LHCN-M2 (cell line): ENCODE measurements at places on chromosomes 13 and 19.
A peak's percentile ranks its signal among the peaks of the same experiment; 100 is the strongest.

DNA sequence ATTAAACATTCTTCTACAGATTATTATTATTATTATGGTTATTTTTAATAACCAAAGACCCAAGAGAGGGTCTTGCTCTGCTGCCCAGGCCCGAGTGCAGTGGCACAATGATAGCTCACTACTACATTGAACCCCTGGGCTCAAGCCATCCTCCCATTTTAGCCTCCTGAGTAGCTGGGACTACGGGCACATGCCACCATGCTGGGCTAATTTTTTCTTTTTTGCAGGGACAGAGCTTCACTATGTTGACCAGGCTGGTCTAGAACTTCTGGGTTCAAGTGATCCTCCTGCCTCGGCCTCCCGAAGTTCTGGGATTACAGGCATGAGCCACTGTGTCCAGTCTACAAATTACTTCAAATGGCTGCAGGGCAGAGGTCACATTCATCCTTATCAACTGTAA is 179.8 kb downstream of the KCNRG start:
- DNase-seq = no peak

DNA sequence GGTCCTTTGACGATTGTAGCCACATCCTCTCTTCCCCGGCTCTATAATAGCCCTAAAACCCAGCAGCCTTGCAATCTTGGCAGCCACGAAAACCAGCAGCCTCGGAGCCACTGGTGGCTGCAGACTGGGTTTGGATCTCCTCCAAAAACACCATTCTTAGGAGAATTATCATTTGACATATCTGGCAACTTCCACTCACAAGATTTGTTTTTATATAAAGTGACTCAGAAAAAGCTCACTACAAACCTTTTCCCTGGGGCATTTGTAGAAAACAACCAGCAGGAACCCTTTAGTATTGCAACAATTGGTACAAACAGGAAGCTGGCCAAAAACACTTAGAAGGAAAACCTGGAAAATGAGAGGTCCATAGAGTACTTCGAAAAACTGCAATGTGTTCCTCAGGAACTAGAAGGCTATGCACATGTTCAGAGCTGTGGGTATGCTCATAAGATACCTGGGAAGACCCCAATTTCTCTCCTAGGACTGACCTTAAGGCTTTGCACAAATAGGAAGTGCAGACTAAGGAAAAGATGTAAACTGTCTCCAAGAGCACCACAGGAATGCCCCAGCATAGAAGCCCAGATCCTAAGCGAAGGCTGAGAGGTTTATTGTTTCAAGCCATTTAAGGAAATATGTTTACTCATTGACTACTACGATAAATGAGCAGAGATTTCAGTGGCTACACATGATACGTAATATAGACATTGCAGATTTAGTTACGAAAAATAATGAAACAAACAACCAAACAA is 71.2 kb downstream of the MYO16 start:
- peak; percentile 1 for DNase-seq

- no peak for DNase-seq
These were observed 50.7 kb downstream of the KLF2 start for GRCh38 chr19:16375157-16375935.

GRCh38 chr19:41870401-41870873 is 6.6 kb upstream of the CD79A start:
- no peak for DNase-seq

- peak; percentile 13 for DNase-seq
These were observed 5.1 kb upstream of the ZNF77 start for GRCh38 chr19:2949939-2950285.

DNA sequence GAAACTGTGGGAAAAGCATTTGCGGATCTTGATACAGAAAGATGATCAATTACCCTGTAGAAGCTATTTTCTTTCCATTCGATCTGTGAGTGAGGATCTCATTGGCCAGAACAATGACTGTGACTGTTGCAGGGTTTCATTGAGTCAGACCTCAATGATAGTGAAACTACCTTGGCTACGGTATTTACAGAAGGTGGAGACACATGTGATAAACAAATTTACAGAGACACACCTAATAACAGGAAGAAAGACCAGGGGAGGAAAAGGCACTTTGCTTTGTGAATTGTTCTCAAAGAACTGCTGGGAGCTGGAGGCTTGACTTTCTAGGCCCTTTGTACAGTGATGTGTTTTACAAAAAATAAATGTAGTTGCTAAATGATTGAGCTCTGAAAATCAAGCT is 19.9 kb upstream of the ARGLU1 start:
- no peak for DNase-seq

GRCh38 chr13:30142486-30143211 is 164.7 kb downstream of the KATNAL1 start:
- peak; percentile 97 for DNase-seq

DNA sequence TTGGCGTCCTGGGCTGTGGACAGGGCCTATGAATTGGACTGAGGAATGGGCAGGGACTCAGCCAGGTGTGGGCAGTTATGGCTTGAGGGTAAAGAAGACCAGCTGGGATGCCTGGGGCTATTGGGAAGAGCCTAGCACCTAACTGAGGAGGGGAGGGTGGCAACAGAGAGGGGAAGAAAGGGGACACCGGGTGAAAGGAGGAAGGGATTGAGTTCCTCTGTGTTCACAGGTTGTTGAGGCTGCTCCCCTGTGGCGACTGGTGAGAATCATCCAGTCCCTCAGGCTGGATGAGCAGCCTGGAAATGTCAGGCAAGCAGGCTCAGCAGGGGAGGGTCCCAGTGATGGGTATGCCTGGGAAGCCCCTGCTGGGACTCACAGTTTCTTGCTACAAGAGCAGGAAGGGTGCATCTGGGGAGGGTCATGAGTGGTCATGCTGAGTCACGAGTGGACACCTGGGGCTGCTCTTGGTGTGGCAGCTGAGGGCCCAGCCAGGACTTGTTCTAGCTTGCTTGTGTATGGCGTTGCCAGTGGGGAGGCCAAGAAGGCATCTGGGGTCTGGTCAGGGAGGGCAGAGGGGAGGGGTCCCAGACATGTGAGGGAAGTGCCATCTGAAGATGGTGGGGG is 1.4 kb downstream of the ZNF324 start:
- DNase-seq = no peak

GRCh38 chr13:109700176-109700575 is 86.2 kb downstream of the IRS2 start:
- DNase-seq = peak; percentile 67

GRCh38 chr13:51856027-51856736 is 5.6 kb upstream of the CCDC70 start:
- DNase-seq = no peak

- DNase-seq = no peak
These were observed 13.3 kb downstream of the SPATA13 start for GRCh38 chr13:24173795-24174194.
